HS-27A (cell line): ENCODE measurements at places on chromosomes 2 and 18.

DNA sequence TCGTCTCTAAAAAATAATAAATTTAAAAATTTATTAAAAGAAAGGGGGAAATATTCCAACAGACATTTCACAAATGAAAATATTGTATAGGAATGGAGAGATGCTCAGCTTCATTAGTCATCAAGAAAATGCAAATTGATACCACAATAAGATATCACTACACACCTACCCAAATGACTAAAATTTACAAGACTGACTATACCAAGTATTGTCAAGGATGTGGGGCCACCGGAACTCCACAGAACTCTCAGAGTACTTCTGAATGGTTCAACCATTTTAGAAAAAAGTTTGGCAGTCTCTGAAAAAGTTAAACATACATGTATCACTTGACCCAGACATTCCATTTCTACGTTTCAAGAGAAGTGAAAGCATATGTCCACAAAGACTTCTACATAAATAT is 163.4 kb downstream of the EHBP1 start:
- no peak for DNase-seq

GRCh38 chr2:100211521-100211920 is 69.1 kb upstream of the AFF3 start:
- DNase-seq: no peak

DNA sequence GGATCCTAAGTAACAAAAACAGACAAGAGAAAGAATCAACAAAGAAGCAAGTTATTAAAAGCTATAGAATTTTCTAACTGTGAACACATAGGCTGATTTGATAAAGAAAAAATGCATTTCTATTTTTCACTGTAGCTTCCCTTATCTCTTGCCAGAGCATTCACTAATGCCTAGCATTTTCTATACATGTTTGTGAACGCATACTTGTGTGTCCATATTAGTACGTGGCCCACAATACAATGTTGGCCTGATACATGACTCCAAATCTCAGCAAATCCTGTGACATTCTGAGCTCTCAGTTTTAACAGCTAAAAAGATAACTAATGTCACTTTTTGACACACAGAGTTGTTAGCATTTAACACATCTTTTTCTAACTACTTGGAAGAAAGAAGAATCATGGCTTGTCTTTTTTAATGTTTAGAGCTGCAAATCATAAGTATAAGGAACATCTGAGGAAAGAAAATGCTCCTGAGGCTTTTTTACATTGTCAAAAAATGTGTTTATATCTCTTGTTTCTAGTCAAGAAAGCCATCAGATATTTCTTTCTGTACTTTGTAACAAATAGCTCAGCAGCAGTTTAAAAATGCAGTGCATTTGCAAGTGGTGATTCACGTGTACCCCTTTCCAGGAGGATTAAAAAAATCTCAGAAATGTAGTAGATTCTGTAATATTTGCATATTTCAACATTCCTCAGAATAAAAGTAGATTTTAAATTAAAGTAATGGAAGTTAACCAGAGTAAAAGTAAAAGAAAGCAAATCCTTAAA is 1646.8 kb upstream of the TMEFF2 start:
- no peak for DNase-seq

DNA sequence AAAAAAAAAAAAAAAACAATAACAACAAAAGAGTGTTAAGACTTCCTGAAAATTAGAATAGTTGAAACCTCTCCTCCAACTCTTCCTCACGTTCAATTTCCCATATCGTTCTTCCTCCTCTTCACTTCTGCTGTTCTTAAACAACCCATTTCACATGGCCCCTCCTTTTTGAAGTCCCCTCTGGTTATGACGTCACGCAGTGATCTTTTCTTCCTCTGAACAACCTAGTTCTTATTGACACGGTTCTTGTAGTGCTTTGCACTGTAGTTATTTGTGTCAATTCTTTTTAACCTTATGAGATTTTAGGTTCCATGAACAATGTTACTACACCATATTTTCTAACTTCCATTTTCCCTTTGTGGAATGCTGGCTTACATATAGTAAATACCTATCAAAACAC is 69.5 kb upstream of the RGPD4 start:
- no peak for DNase-seq

DNA sequence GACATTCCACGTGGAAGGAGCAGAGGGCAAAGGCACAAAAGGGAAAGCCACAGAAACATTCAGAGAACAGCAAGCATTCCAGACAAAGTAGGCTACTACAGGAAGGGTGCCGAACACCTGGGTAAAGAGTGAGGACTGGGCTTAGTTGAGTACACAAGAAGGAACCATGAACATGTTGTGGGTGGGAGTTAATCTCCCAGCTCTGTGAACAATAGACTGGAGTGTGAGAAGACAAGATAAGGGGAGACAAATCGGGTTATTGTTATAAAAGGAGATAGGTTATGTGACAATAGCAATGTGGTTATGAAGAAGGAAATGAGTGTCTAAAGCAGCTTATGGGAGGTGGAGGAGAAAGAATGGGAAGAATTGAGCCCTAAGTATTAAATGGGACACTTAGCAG is 70.0 kb downstream of the DPP4 start:
- DNase-seq: no peak

DNA sequence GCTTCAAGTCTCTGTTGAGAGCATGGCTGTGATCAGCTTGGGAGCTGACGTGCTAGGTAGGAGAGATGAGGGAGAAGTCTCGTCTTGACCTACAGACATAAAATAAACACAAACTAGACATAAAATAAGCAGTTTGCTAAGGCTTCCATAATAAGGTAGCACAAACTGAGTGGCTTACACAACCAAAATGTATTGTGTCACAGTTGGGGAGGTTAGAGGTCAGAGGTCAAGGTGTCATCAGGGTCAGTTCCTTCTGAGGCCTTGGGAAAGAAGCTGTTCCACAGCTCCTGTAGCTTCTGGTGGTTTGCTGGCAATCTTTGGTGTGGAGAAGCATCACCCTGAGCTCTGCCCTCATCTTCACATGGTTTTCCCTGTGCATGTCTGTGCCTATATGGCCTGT is 20.2 kb downstream of the DAW1 start:
- DNase-seq: no peak

DNA sequence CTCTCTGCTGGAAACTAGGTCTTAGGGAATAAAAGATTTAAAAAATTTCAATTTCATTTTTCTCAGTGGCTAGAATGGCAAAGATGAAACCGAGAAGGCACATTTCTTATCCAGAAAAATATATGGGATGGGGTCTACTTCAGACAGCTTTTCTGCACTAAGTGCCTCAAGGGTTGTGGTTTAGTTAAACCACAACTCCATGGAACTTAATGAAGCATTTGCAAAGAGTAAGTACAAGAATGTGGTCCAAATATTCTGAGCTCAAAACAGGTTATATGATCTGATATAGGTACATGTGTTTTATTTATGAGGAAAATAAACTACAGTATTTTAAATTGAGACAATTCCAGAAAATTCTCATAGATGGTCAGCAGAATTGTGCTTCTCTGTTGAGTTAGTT is 101.8 kb upstream of the FZD5 start:
- no peak for DNase-seq

- DNase-seq: no peak
These were observed 1.9 kb upstream of the GRP start for GRCh38 chr18:59218018-59218417.

DNA sequence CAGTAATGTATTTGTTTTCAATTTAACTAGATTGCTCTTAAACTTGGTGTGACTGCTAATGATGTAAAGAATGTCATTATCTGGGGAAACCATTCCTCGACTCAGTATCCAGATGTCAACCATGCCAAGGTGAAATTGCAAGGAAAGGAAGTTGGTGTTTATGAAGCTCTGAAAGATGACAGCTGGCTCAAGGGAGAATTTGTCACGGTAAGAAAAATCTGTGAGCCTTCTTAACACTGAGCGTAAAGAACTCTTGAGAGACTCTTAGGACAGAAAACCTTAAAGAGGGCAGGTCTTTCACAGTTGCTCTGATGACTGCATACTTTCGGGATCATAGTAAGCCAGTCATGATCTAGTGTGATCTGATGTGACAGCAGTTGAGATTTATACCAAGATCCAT is 15.9 kb downstream of the MDH1 start:
- DNase-seq: no peak
